Astrocyte of the hippocampus (primary cell): ENCODE measurements at places on chromosomes 3 and 15.

DNA sequence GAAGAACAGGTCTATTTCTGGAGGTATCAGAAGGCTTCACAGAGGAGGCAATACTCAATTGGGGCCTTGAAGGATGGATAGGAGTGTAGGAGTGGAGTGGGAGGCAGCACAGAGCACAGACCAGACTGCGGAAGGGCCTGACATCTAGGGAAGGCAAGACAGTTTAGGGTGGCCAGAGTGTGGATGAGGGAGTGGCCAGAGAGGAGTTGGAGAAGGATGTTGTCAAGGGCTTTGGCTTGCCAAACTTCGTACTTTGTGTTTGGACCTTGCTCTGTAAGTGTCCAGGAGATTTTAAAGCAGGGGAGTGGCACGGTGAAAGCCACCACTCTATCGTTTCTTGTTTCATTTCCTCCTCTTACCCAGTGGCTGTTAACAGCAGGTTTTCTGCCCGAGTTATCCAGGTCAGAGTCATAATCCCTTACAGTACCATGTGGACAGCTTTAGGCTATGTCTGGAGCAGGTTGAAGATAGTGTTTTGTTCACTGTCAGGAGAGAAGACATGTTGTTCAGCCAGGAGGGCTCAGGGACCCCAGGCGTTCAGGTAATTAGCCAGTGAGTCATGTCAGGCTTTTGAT, 12.3 kb downstream of the SMAD3 start:
- DNase-seq: peak; percentile 35

DNA sequence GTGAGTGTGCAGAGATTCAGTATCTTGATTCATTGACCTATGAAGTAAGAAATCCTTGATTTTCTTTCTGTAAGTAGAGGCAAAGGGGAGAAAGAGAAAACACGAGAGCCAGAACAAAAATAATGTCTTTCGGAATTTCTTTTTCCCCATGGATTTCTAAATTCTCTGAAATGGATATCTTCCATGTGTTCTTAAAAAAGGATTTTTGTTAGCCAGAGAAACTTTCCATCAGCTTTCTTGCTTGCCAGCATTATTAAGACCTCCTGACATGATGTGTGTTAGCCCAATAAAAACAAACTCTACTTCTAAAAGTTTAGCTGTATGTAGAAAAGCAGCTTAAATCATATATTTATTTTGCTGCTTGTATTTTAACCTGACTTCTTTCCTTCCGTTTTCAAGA, 122.3 kb upstream of the AADACL2 start:
- DNase-seq: no peak

- DNase-seq: peak; percentile 92
Measured at GRCh38 chr3:54870423-54870822, 57.4 kb downstream of the LRTM1 start.

DNA sequence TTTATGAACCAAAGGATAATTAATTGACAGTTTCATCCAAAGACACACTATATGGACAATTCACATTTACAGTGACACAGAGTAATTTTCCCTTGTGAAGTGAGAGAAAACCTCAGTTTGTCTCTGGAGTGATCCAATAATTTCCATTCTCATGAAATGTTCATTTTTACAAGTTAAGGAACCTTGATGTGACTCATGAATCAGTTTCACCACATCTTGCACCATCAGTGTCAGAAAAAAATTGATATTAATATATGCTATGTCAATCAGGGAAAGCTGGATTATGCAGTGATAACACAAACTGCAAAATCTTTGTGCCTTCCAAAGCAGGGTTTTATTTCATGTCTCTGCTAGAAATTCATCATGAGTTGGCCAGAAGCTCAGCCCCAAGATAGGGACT, 348.1 kb downstream of the ARPP21 start:
- no peak for DNase-seq

- DNase-seq: peak; percentile 86
Measured at GRCh38 chr15:44034933-44035624, 160.0 kb downstream of the FRMD5 start.
